Smooth muscle cell of the brain vasculature (primary cell): ENCODE measurements at places on chromosomes 12 and 14.

DNA sequence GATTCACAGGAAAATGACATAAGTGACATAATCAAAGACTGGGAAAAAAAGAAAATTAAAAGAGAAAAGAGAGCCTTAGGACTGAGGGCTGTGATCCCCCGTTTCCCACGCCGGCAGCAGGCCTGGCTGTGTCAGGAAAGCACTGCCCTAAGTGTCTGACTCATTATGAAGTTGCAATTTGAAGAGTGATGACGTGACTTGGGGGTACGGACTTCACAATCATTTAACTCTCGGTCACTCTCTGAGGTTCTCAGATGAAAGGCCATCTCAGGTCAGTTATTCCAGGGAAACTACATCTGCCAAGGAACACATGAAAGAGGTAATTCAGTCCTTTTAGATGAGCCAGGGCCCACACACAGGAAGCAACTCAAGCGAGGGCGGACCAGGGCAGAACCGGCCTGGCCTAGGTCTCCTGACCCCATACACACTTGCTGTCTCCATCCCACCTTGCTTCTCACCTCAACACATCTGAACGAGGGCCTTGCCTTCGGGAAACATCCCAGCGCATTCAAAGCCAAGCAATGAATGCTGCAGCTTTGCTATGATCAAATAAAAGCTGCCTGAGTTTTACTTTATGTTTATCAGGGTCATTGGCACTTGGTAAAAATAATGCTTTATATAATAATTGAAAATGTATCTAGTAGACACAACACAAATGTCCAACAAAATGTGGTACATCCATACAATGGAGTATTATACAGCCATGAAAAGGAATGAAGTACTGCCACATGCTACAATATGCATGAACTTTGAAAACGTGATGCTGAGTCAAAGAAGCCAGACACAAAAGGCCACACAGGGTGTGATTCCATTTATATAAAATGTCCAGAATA is 2.7 kb downstream of the SSH1 start:
- DNase-seq, result peak; percentile 59

DNA sequence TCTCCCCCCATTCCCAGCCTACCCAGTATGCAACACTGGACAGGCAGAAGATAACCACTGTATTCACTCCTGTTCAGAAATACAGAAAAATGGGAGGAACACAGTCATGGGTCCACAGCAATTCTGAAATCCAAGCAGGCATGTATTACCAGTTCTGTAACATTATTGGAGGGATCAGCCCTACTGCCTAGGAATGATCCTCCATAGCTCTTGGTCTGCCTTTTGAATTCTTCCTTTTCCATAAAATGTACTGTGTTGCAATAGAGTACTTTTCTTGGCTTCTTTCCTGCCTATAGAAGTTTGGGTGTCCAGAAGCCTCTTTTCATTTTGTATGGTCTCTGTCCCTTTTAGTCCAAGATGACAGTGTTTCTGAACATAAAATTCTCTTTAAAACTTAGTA is 46.5 kb downstream of the SPATS2 start:
- DNase-seq, result no peak

GRCh38 chr12:105352940-105353635 is 22.6 kb downstream of the C12orf75 start:
- DNase-seq, result no peak

DNA sequence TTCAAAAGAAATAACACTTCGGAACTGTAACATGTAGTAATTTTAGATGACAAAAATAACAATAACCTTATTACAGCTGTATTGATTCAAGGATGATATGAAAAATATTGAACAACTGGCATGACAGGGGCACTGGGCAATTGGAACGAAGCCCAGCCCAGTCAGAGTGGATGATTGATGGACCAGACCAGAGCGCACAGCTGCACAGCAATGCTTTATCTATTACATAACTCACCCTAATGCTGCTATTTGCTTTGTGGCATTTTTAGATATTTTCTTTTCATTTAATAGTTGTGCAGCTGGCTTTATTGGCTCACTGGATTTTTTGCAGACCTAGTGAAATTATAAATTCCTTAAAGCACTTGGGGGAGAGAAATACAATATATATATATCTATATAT is 26.9 kb upstream of the FERMT2 start:
- no peak for DNase-seq

- no peak for DNase-seq
These were observed 173.3 kb upstream of the PARP11 start for GRCh38 chr12:4046495-4046840.

DNA sequence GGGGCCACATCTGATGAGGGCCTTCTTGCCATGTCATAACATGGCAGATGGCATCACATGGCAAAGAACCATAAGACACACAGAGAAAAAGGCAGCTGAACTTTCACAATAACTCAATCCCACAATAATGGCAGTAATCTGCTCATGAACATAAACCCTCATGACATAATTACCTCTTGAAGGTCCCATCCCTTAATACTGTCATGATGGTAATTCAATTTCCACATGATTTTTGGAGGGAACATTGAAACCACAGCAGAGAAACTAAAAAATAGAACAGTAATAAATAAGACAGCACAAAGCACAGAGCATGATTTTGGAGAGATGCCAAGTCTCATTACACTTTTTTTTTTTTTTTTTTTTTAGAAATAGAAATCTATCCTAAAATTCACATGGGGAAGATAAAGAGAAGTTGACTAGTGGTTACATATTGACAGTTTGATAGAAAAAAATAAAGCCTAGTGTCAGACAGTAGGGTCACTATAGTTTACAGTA is 61.8 kb upstream of the ATF7IP start:
- DNase-seq, result no peak

- no peak for DNase-seq
These were observed 13.4 kb downstream of the ANKRD13A start for GRCh38 chr12:110012659-110013058.

DNA sequence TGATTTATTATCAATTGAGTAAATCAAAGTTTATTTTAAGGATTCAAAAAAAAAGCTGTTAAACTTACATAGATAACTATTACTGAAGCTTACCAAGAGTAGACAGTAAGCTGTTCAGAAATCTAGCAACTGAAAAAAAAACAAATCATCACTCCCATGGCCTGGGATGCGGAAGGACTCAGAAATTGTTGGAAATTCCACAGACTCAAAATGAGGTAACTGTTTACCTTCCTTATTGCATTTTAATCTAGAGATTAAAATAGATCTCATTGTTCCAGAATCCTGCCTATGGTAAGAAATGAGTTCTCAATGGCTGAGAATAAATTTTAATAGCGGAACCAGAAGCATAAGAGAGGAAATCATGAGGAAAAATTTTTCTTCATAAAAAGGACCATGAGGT is 87.2 kb downstream of the PPM1H start:
- no peak for DNase-seq

GRCh38 chr14:93655078-93655750 is 133.1 kb downstream of the PRIMA1 start:
- DNase-seq, result no peak

GRCh38 chr12:15220451-15220850 is 766 bp downstream of the RERG start:
- DNase-seq, result no peak

DNA sequence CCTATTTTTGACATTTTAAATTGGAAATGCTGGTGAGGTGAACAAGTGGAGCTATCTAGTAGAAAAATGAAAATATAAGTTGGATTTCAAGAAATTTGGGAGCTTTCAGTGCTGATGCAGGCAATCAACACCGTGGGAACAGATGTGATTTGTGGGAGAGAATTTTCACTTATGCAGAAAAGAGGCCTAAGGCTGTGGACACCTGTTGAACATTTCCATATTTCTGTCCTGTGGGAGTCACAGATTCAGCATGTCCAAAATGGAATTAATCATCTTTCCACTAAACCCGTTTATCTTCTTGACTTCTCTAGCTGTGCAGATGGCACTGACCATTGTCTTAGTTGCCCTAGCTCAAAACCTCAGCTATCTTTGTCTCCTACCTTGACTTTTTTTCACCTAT is 2.5 kb upstream of the GPATCH2L start:
- no peak for DNase-seq

DNA sequence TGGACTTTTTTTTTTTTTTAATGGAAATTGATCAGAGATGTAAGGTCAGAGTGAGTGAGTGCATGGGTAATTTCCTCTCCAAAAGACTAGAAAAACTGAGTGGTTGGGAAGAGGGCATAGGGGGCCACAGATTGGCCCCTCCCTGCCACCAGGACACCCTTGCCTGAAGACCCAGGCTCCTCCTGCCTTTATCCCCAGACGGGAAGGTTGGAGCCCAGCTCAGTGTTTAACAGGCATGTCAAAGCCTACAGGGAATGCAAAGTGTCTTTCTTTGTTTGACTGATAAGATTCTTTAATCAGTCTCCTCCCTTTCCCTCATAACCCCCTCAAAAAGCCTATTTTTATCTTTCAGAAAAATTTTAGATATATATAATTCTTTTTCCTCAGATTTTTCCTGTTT is 50.3 kb downstream of the IRAK3 start:
- DNase-seq, result no peak

DNA sequence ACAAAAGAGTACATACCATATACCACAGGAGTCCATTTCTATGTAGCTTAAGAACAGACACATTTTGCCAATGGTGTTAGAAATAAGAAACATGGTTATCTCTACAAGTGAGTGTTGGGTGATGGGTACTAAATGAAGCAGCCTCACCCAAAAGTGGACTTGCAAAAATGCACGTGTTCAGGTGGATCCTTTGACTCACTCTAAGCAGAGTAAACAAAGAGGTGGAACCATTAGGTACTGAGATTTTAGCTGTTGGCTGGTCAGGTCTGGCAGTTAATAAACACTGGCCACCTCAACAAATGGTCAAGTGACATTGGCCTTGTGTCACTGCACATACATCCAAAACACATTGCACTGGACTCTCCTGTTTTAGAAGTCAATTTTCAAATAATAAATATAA is 27.6 kb downstream of the EVL start:
- DNase-seq, result no peak

DNA sequence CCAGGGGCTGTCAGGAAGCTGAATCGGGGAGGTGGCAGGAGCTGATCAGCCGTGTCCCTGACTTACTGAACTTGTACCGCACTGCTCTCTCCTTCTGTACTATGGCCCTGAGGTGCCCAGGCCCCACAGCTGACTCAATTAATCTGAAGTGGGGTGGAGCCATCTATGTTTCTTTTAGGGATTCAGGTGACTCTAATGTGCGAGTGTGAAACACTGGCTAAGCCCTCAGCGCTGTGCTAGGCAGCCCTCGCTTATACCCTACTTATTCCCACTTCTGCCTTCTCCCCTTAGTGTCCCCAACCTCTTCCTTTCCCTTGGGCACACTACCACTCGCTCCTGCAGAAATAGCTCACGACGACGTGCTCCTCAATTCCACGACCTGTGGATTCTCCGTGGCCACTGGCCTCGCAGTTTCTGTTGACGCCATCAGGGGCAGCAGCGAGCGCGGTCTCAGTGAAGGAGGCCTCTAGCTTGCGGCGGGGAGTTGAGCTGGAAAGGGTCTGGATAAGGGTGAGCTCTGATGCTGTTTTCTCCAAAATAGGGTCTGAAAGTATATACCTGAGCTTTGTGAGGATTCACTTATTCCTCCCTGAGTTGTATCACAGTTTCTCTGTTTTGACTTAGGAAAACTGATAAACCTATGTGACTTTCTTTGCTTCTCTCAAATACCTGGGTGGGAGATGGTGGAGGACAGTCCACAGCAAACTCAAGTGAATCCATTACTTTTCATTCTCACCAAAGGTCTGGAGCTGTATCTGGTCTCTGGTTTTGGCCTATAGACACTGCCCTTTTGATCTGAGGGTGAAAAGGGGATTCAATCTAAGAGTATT is 167.6 kb downstream of the SLC41A2 start:
- DNase-seq, result no peak

DNA sequence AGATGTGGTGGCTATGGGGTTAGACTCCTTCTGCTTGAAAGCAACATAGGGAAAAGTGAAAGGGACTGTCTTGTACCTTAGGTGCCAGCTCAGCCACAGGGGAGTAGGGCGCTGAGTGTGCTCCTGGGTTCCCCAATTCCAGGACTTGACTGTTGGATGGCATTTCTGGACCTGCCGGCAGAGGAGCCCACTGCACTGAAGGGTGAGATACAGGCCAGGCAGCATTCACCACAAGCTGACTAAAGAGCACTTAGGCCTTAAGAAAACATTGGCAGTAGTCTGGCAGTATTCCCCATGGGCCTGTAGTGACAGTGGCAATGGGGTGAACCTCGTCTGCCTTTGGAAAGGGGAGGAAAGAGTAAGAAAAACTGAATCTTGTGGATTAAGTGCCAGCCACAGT is 67.1 kb upstream of the TMTC2 start:
- no peak for DNase-seq

DNA sequence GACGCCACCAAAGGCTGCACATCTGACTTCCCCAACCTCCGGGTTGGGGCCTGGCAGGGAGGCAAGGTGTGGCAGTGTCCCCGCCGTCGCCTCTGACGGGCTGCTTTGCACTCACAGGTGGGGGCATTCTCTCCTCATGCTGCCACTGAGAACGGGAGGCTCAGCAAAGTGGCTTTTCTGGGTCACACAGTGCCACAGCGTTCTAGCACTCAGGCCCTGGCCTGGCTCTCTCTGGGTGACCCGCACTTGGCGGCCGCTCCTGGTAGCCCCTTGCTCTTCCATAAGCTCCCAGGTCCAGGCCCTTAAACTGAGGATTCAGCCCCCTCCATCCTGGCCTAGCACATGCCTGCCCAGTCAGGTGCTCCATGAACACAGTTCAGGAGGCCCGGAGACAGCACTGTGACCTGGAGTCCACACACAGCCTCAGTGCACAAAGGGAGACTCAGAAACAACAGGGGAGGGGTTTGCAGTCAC is 25.2 kb downstream of the SERPINA1 start:
- DNase-seq, result no peak

DNA sequence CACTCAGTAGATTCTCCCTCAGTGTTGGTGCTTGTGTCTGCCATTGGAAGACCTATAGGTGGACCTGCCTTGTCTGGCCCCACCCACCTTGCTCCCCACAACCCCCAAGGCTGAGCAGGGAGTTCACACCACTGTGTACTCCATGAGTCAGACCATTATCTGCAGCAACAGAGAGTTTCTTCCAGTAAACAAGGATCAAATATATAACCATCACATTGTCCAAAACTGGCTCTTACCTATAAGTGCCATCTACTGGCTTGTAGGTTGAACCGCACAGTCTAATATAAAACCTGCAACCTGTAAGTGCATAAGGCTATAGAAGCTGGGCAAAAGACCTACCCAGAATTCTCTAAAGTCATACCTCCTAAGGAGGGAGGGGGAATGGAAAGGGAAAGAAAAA is 7.9 kb downstream of the TAS2R13 start:
- DNase-seq, result no peak

- no peak for DNase-seq
These were observed 40.4 kb downstream of the TSPAN19 start for GRCh38 chr12:84995641-84996040.

DNA sequence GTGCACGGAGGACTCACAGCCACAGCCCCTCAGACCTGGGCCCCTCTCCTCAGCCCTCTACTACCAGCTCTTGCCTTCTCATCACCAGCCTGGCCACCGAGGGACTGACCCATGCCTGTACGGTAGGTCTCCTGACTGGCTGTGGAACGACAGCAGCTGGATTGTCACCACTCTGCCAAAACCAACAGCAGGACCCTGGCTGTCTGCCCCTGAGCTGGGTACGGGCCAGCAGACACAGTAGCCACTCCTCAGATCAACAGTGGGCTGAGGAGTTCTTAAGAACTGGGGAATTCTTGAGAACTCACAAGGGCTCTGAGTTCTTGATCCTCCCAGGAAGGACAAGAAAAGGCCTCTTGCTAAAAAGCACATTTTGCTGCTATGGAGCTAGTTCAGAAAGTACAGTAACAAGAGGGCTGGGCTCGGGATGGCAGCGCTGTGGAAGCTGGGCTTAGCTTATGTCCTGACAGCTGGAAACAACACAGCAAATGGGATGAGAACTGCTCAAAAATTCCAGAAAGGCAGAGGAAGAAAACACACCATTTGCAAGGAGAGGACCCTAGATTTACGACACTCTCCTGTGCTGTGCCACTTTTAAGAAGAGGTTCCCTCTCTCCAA is 176.4 kb downstream of the ANO2 start:
- no peak for DNase-seq
